ENCODE measurements at places on chromosomes 12 and 14.

- DNase-seq: no peak
Measured at GRCh38 chr12:57460468-57460784, 841 bp downstream of the GLI1 start.

GRCh38 chr14:75489480-75489837, 32.8 kb upstream of the BATF start:
- no peak for DNase-seq

DNA sequence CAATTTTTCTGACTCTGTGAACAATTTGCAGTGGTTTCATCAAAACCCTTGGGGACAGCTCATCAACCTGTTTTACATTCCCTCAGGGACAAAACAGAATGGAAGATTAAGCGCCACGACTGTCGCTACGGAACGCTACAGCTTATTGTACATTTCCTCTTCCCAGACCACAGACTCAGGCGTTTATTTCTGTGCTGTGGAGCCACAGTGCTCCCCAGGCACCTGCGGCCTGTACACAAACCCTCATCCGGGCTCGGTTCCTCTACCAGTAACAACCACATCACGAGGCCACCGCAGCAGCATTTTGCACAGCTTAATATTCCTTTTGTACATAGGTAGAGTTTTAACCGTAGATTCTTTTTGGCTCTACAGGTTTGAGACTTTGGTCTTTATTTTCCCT, 397.4 kb upstream of the OR4E1 start:
- DNase-seq: no peak

DNA sequence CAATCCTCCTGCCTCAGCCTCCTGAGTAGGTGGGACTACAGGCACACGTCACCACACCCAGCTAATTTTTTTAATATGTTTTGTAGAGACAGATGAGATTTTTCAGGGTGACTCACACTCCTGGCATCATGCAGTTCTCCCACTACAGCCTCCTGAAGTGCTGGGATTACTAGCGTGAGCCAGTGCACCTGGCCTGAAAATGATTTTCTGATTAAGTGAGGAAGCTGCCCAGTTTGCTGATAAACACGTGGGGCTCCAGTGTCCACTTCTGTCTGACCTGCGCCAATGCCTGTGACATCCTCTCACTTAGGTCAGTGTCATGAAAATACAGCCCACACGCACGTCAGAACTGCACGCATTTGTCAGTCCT, 37.0 kb upstream of the SFSWAP start:
- no peak for DNase-seq

- DNase-seq: no peak
Measured at GRCh38 chr12:45268672-45269411, 52.9 kb downstream of the ANO6 start.

- no peak for DNase-seq
Measured at GRCh38 chr12:15544589-15544988, 222.3 kb downstream of the PTPRO start.

DNA sequence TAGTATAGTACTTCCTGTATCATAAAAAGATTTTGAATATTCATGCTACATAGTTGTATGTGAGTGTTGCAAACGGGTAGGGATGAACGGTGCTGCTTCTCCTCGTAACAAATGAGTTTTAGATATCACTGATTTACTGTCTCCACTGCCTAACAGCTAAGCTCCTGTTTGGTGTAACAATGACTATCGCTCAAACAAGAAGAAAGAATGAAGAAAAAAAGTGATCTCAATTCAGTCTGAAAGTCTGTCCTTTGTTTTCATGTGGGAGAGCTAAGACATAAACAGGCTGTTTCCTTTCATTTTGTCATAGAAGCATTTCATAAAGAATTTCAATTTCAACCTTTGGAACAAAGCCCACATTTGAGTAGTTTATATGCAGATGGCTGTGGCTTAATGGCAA, 26.1 kb upstream of the RTRAF start:
- DNase-seq: no peak
